Spinal cord (tissue), 10 donors: ENCODE measurements at places on chromosomes 12 and 14.

DNA sequence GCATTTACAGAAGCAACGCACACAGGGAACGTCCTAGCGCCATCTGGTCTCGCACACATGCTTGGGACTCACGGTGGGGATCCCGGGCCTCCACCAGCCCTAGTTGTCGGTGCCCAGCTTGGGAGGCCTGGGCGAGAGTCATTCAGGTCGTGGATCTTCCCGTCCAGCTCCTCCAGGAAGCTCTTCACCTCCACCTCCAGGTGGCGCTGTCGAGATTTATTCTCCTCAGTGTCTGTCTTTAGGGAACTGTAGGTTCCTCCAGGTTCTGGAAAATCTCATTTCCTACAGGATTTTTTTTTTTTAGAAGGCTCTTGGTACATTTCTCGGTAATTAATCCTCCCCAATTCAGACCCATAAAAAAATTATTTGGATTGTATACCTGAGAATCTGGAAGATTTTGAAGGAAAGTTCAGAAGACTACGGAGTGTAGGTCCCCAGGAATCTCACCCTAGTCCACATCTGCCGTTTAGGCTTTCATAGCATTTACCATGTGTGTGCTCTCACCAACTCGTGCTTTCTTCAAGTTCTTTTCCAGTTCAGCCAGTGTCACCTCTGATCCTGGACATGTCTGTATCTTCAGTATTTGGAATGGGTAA, 910.0 kb downstream of the TMEM121 start:
- no peak for DNase-seq

DNA sequence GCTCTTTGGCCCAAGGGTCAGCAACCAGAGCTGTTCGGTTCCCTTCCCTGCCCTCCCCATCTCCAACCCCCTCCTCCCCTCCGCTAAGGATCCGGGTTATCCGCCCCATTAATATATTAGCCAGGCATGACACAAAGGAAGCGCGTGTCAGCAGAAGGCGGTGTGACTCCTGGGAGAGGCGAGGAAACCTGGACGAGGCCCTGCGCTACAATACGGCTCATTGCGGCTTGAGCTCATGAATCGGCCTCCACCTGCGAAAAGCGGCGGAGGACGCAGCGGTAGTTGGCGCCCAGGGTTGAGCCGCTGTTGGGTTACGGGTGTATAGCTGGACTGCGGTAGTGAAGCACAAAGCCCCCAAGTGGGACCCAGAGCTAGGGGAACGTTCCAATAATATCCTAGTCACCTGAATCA, 9.9 kb downstream of the FOXA1 start:
- no peak for DNase-seq

GRCh38 chr14:55599250-55599879, 19.4 kb downstream of the KTN1 start:
- DNase-seq: no peak

DNA sequence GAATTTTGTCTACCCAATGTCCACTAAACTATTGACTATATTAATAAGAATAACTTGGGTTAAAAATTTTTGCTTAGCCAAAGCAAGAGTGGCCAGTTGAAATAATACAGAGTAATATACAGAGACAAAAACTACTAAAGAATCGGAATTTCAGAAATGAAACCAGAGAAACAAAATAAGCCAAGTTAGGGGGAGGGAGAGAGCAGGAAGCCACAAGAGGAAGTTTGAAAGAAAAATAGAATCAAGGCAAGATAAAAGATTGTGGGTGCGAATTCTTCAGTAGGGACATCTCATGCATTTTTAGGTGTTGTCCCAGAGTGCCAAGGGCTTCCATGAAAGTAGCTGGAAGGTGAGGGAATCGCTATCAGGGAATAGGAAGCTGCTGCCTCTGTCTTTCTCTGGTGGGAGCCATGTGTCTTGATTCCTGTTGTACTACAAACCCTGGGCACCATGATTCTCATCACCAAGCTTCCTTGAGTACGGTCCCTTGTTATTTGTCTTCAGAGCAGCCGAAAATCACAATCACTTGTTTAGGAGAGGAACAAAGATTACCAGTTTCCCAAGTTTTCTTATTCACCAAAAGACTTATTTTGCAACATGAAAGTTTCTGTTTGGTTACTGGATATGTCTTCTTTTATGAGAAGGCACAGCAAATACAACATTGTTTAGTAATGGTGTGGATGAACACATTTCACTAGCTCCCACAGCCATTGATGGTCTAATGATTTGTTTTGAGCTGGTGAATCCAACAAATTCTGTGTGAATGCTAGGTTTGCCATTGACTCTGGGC, 16.7 kb downstream of the NEUROD4 start:
- DNase-seq: no peak

DNA sequence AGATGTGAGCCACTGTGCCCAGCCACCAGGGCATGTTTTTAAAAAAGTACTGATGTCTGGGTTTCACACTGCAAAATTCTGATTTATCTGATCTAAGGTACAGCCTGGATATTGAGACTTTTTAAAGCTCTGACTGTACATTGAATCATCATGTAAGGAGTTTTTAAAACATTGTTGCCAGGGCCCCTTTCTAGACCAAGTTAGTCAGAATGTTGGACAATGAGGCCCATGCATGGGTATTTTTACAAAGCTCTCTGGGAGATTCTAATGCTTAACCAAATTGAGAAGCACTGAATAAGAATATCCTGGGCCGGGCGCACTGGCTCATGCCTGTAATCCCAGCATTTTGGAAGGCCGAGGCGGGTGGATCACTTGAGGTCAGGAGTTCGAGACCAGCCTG, 16.7 kb downstream of the TMEM19 start:
- DNase-seq: no peak

- DNase-seq: no peak
These were observed 74.0 kb upstream of the PELI2 start for GRCh38 chr14:56044196-56044595.

- DNase-seq: no peak
These were observed 72.3 kb downstream of the ANO2 start for GRCh38 chr12:5872745-5873144.
